Fibroblast of skin of left quadriceps (primary cell): ENCODE measurements at places on chromosomes 2 and 18.

GRCh38 chr2:122384768-122385333, 629.4 kb downstream of the TSN start:
- no peak for DNase-seq

DNA sequence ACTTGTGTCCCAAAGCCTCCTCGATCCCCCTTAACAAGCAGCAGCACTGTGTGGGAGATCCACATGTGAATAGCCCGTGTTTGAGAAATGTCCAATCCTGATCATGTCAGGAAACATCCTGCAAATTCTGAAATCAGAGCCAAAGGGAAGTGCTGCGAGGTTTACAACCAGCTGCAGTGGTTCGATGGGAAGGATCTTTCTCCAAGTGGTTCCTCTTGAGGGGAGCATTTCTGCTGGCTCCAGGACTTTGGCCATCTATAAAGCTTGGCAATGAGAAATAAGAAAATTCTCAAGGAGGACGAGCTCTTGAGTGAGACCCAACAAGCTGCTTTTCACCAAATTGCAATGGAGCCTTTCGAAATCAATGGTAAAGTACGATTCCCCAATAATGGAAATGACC, at the start of gene MARCO:
Gene MARCO (plus strand): TSS at position 164 of the 400 bp plus-strand sequence. CDS start 107 bp downstream, at position 271.
- DNase-seq: no peak

- no peak for DNase-seq
These were observed 35.2 kb downstream of the SETBP1 start for GRCh38 chr18:44715842-44716241.

DNA sequence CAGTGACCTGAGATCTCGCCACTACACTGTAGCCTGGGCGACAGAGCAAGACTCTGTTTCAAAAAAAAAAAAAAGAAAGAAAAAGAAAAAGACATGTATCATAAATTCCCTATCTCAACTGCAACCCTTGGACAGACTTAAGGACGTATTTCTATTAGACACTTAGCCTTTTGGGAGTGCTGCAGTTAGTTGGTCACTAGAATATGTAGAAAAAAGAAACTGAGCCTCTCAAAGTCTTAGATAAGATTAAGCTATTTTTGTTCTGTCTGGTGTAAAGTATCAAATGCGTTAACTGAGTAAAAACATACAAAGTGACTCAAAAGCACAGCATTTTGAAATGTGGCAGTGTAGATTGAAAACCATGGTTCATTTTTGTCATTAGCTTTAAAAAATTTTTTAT, 7.3 kb downstream of the NBEAL1 start:
- no peak for DNase-seq

GRCh38 chr2:176072951-176073904, 10.5 kb downstream of the EVX2 start:
- DNase-seq: no peak

GRCh38 chr2:153307223-153307622, 171.3 kb downstream of the RPRM start:
- DNase-seq: no peak

GRCh38 chr2:60476206-60476954, 77.1 kb downstream of the BCL11A start:
- no peak for DNase-seq

GRCh38 chr2:46980786-46981573, 65.4 kb upstream of the MCFD2 start:
- DNase-seq: no peak

DNA sequence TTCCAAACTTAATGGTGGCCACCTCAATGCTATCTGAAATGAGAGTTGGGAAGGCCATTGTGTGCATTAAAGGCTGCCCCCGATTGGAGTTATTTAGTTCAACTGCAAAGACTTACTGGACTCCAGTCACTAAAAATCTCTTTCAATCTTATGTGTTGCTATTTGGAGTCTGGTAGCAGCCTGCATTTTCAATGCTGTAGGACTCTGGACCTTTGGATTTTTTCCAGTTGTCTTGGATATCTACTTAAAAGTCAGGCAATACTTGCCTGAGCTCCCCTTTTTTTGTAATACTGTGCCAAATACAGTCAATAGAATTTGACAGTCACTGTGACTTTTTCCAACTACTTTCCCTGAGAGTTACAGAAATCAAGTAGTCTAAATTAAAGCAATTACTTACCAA, 281.9 kb downstream of the TRIB2 start:
- no peak for DNase-seq

- DNase-seq: no peak
These were observed 68.1 kb downstream of the C1D start for GRCh38 chr2:67994716-67995115.

- no peak for DNase-seq
These were observed 94.0 kb downstream of the CDK15 start for GRCh38 chr2:201900362-201900761.

GRCh38 chr18:74289137-74289536, 2.6 kb downstream of the CYB5A start:
- DNase-seq: no peak

- DNase-seq: no peak
These were observed 56.9 kb upstream of the ZNF397 start for GRCh38 chr18:35183886-35184285.

- no peak for DNase-seq
These were observed 32.6 kb downstream of the LAMA3 start for GRCh38 chr18:23721696-23722480.

DNA sequence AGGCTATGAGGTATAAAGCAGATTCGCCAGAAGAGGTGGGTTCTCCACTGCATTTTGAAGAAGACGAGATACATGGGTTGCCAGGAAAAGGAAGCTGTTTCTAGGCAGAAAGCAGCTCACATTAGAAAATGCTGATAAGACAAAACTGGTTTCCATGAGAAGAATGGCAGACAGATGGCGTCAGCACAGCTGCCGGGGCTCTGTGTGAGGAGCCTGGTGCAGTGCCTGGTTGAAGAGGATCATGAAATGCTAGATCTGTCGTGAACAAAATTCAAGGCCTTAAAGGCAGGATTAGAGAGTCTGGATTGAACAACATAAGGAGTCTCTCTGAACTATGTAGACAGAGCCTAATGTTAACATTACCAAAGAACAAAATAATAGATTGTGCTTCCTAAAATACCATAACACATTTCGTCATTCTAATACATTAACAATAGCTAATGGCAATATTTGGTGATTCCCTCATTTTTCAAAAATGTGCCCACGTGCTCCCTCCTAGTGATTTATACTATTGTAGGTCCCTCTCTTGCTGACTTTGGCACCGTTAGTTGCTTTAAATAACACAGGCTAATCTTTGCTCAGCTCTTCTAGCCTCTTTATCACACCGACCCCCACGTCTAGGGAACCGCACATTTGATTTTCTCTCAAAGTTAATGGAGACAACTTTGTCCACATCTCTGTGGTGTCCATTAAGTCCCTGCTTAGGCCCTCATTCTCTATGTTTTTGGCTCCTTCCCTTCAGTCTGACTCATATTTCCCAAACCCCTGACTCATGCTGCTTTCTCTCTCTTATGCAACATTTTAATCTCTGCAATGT, 38.2 kb downstream of the EFEMP1 start:
- peak; percentile 88 for DNase-seq

DNA sequence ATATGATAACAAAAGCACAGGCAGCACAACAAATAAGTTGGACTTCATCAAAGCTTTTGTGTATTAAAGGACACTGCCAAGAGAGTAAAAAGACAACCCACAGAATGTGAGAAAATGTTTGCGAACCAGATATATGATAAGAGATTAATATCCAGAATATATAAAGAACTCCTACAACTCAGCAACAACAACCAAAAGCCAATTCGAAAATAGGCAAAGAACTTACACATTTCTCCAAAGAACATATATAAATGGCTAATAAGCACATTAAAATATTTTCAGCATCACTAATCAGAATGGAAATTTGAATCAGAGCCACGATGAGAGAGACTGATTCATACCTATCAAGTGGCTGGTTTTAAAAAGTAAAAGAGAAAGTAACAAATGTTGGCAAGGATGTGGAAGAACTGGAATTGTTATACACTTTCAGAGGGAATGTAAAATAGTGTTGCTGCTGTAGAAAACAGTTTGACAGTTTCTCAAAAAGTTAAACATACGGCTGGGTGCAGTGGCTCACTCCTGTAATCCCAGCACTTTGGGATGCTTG, 25.2 kb downstream of the EPB41L5 start:
- DNase-seq: no peak

GRCh38 chr2:129252781-129253460, 726.5 kb upstream of the RAB6C start:
- DNase-seq: no peak

GRCh38 chr18:27699137-27699536, 477.8 kb downstream of the CDH2 start:
- DNase-seq: no peak

DNA sequence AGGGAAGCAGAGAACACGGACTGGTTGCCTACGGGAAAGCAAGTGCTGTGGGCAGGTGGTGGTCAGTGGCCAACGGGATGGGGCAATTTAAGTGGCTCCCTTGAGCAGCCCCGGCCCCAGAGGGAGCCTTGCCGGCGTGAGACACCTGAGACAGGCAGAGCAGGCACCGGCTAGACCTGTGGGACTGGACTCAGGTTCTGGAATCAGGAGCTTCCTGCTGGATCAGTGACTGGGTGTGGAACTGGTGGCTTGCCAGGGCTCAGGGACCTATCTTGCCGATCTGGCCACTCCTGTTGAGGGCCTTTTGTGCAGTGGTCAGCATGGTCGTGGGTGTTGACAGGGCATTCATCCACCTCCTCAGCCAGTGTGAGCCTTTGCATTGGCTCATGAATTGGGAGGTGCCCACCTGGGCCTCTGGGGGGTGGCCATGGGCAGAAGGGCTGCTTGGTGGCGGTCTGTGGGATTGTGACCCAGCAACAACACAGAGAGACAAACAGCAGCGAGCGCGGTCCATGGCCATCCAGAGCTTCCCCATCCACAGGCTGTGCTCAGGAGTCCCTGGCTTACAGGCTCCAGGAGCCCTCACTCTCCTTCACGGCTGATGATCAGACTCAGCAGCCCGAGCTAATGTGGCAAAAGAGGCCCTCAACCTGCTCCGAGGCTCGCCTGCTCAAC, 85.4 kb upstream of the ZNF516 start:
- no peak for DNase-seq

GRCh38 chr18:77055429-77056300, 76.9 kb downstream of the MBP start:
- DNase-seq: no peak

- DNase-seq: peak; percentile 93
These were observed 780.1 kb upstream of the LINC00305 start for GRCh38 chr18:64929036-64929435.

- no peak for DNase-seq
These were observed 4.9 kb downstream of the RALB start for GRCh38 chr2:120257522-120257921.

DNA sequence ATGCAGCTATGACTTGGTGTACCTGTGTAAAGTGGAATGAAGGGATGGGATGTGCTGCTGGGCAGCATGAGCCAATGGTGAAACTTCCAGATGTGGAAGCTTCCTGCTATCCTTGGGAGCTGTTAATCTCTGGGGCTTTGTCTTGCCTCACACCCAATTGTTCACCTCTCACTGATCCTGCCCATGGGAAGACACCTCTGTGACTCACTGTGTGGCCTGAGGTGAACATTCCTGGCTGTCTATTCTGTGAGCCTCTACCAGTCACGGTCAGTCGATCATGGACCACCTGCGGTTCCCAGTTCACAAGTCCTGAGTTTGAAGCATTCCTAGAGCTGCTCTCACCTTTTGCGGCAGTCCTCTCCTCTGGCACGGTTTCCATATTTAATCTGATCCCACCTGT, 12.1 kb downstream of the NEURL3 start:
- DNase-seq: no peak

- no peak for DNase-seq
These were observed 64.0 kb upstream of the YWHAQ start for GRCh38 chr2:9694661-9695234.

- peak; percentile 73 for DNase-seq
These were observed 68.8 kb upstream of the SPTBN1 start for GRCh38 chr2:54387059-54387991.

DNA sequence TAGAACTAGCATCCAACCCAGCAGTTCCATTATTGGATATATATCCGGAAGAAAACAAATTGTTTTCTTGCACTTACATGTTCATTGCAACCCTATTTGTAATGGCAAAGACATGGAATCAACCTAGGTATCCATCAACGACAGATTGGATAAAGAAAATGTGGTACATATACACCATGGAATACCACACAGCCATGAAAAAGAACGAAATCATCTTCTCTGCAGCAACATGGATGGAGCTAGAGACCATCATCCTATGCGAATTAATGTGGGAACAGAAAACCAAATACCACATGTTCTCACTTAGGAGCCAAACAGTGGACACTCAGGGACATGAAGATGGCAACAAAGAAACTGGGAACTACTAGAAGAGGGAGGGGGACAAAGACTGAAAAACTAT, 352.7 kb downstream of the CDH2 start:
- DNase-seq: no peak

DNA sequence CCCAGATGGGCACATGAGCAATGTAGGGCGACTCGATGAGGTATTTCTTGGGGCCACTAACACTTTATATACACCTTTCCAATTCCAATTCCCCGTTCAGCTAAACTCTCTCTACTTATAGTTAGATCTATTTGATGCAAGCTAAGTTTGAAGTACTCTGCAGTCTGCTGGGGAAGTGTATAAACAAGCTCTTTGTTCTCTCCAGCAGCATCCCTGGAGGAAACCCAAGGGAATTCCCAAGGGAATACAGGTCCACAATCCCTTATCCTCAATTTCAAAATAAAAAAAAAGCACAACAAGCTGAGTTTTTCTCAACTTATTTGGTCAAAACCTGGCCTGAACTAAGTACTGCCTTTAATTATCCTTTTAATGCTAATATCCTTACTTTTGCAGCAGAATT, 433.3 kb downstream of the NBAS start:
- DNase-seq: no peak

- DNase-seq: no peak
These were observed 196.9 kb downstream of the C1D start for GRCh38 chr2:67865917-67866316.

GRCh38 chr2:153163055-153163454, 315.5 kb downstream of the RPRM start:
- no peak for DNase-seq

DNA sequence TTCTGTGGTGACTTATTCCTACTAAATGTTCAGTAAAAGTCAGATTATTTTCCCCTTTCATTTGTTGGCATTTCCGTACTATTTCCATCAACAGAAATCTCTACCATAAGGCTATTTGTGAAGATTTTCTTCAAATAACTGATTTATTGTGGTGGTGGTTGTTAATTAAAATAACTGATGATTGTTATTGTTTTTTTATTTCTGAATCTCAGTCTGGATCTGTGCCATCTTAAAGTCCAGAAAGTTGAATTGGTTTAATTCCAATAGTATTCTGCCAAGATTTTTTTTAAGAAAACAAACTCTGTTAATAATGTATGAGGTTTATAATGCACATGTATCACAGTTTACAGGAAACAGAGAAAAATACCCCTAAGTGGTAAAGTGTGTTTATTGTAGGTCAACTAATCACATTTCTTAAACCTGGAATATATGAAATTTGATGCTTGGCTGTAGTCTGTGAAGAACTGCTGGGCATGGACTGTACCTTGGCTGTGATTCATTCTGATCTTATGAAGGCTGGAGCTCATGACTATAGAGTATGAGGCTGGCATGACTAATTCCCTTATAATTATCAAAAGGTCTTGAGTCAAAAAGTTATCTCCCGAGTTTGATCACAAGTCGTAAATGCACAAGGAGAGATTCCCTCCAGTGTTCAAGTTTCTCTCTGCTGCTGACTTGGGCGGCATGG, 134.2 kb upstream of the RND3 start:
- DNase-seq: no peak
